Activated CD4-positive, alpha-beta T cell treated with anti-CD3 and anti-CD28 coated beads, Interleukin-2, amount 10 ng/mL, durations not matched to agents 7 days and 5 days (primary cell): ENCODE measurements at places on chromosomes 7 and 10.

DNA sequence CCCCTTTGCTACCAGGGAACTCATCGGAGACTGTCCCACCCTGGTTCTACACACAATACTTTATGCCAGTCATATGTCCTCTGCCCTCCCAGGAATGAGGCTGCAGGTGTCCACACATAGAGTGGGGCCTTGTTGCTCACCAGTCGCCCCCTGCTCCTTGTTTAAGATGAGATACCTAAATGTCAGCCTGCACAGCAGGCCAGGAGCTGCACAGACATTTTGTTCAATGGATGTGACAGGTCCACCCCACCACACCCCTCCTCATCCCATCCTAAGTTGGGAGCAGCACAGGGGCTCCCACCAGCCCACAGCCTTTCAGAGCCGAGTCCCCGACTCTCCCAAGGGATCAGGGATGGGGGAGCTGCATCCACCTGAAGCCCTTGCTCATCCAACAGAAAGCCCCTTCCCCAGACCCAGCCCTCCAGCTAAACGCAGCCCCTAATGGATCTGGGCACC is 6.2 kb upstream of the GRID1 start:
- no peak overlapping the region for H3K27ac ChIP-seq
- no peak overlapping the region for H3K4me3 ChIP-seq
- no peak for DNase-seq
- H3K27me3 ChIP-seq, result peaks cover 38% of the 10 kb centered on the region

GRCh38 chr7:108268200-108268820 is 138.1 kb upstream of the LAMB4 start:
- H3K27me3 ChIP-seq, result no peaks in the 10 kb centered on the region
- H3K36me3 ChIP-seq, result no peaks in the 10 kb centered on the region
- no peak for DNase-seq
- no peak overlapping the region for H3K27ac ChIP-seq

DNA sequence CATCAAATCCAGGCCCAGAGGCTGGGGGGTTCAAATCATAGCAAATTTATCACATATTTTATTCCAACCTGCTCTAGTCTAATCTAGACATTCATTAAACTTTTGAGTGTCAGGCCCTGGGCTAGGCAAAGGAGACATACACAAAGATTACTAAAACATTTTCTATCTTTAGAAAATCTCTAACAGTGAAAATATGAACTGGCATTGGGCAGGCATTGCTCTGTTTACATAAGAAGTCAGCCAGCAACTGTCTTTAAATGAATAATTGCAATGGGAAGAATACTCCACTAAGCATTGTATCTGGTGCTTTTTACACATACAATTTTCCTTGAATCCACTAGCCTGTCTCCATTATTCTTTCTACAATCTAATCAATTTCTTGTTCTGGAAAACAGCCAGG is 222.5 kb upstream of the LRRN3 start:
- DNase-seq, result no peak
- peaks cover 13% of the 10 kb centered on the region for H3K36me3 ChIP-seq
- H3K4me3 ChIP-seq, result no peak overlapping the region
- H3K4me1 ChIP-seq, result peaks cover 7% of the 10 kb centered on the region
- no peak overlapping the region for H3K27ac ChIP-seq

DNA sequence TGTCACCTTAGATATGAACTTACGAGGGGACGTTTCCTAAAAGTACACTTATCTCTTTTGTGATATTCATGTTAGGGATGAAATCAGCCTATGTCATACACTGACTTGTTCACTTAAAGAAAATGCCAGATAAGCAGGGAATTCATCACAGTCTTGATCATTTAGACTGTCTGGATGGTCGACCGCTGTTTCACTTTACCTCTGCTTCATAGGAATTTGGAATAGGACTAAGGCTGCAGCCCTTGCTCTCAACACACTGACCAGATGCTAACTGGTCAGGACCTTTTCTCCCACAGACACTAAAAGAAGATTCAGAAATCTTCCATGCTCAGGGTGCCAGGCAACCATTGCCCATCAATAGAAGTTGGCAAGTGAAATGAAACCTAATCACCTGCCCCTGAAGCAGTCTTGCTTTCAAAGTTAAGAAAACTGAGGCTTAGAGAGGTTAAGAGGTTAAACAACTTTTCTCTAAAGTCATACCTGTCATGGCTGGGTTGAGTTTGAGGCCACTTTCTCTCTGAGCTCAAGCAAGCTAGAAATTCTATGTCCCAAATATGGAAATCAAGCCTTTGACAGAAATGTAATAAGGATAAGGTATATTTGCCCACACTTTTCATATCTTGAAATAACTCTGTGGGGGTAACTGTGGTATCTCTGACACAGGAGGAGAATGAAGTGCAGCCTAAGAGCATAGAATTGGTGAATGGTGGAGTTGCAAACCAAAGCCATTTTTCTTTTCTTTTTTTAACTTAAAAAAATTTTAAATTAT is 77.1 kb downstream of the MAP3K8 start:
- peaks cover 13% of the 10 kb centered on the region for H3K4me1 ChIP-seq
- no peak for DNase-seq
- no peak overlapping the region for H3K27ac ChIP-seq
- H3K27me3 ChIP-seq, result no peaks in the 10 kb centered on the region
- H3K4me3 ChIP-seq, result no peak overlapping the region
- H3K36me3 ChIP-seq, result no peaks in the 10 kb centered on the region

DNA sequence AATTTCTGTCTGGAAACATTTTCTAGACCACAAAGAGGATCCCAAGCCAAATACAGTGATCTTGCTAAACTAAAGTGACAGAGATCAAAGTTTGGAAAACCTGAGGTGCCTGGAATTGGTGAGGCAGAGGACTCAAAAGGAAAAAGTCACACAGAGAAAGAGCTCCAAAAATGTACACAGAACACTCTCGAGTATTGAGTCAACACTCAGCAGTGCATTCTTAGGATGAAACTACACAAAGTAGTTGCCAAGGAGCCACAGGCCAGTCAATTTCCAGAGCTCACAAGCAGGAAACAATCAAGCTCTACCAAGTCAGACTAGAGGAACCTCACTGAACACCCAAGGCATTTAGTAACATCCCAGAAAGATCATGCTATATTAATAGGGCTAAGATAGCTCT is 61.3 kb downstream of the MICU1 start:
- no peak for DNase-seq
- no peak overlapping the region for H3K4me3 ChIP-seq

DNA sequence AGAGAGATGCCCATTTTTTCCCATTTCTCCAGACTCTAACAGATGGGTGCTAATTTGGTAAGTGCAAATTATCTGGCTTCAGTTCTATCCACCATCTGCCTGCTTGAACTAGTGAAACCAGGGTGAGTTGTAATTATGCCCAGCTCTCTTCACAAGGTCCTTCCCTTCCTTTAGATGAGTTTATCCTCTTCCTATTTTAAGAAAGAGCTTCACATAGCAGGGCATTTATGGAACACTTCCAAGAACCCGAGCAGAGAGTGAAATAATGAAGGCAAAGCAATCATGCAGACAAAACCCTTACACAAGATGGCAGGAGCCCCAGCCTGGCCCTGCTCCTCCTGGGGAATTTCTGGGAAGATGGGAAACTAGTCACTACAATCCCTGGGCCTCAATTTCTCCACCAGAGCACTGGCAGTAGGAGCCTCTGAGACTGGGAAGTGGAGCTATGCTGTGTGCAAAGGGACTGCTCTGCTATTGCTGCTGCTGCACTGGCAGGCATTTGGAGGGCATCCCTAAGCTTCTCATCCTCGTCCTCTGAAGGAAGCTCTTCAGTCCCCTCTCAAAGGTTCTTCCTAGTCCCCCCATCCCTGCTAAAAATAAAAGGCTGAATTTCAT is 33.7 kb upstream of the PLXNA4 start:
- peaks cover 5% of the 10 kb centered on the region for H3K27me3 ChIP-seq
- H3K4me3 ChIP-seq, result no peak overlapping the region
- H3K36me3 ChIP-seq, result no peaks in the 10 kb centered on the region

- no peak for DNase-seq
- H3K4me3 ChIP-seq, result no peak overlapping the region
- no peaks in the 10 kb centered on the region for H3K27me3 ChIP-seq
- peaks cover 33% of the 10 kb centered on the region for H3K36me3 ChIP-seq
These were observed 9.7 kb upstream of the OIT3 start for GRCh38 chr10:72883861-72884260.

DNA sequence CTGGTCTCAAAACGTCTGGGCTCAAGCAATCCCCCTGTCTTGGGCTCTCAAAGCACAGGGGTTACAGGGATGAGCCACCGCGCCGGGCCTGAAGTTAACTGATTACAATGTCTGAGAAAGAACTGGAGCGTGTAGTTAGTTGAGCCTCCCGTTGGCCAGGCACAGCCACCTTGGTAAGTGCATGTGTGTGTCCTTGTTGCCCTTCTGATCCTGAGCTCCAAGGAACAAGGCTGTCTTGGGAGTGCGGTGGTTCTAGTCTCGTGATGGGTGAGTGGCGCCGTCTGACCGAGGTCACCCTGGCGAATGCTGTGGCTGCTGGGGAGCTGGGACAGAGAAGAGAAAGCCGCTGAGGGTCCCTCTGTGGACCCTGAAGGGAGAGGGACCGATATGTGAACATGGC is 50.5 kb downstream of the PITRM1 start:
- H3K36me3 ChIP-seq, result peaks cover 57% of the 10 kb centered on the region
- no peak overlapping the region for H3K27ac ChIP-seq
- H3K27me3 ChIP-seq, result no peaks in the 10 kb centered on the region

DNA sequence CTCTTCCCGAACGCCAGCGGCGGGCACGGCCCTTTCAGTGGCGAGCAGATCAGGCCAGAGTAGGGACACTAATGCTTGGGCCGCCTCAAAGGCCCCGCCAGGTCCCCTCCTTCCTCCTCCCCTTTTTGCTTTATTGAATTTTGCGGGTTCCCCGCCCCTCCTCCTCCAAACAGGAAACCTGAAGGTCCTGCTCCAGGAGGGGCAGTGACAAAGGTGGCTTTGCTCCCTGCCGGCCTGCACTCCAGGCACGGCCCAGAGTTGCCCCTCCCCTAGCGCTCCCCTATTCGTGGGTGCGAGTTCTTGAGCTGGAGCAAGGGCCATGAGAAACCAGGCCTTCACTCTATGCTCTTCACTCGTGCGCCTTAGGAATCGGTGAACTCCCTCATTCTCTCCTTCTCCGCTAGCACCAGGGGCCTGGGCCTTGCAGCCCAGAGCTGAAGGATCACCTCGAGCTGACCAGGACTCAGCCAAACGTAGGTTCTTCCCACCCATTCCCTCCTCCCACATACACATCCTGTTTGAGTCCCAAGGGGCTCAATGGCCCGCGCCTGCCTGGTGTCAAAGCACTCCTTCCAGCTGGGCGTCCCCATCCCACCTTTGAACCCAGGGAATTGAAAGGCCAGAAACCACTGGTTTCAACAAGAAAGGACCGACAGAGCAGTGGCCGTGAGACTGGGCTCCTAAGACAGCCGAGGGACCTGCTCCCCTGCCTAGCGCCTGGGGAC is 619 bp upstream of the HOXA6 start:
- no peaks in the 10 kb centered on the region for H3K36me3 ChIP-seq
- peaks cover 24% of the 10 kb centered on the region for H3K4me1 ChIP-seq
- H3K27ac ChIP-seq, result no peak overlapping the region
- DNase-seq, result no peak
- peaks cover 65% of the 10 kb centered on the region for H3K27me3 ChIP-seq
